ENCODE measurements at places on chromosomes 7 and 10.

DNA sequence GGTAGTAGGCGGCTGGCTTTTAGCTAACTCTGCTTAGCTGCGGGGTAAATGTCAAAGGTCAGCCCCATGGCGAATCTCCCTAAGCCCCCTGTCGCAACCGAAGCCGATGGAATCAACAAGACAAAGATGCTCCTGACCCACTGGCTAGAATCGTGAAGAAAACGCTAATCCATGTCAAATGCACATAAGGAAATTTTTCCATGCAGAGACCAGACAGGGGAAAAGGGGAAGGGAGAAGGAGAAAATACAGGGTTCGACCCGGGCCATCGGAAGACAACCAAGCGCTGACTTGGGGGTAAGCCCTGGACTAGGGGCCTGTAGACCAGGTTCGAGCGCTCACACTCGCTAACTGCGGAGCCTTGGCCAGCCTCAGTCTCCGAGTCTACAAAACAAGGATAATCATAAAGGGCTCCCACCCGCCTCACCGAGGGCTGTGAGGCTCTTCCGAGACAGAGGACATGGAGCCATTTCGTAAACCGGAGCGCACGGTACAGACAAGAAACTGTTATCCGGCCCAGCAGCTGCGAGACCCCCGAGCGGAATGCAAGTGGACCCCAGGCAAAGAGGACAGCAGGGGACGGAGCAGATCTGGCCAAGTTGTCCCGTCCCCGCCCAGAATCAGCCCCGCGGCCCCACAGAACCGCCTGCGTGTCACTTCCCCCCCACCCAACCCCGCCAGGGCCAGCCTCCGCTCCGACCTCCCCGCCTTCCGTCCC is 507 bp downstream of the SAR1A start:
- no peak for DNase-seq

GRCh38 chr10:11643039-11643438 is 31.6 kb upstream of the USP6NL start:
- DNase-seq: no peak

DNA sequence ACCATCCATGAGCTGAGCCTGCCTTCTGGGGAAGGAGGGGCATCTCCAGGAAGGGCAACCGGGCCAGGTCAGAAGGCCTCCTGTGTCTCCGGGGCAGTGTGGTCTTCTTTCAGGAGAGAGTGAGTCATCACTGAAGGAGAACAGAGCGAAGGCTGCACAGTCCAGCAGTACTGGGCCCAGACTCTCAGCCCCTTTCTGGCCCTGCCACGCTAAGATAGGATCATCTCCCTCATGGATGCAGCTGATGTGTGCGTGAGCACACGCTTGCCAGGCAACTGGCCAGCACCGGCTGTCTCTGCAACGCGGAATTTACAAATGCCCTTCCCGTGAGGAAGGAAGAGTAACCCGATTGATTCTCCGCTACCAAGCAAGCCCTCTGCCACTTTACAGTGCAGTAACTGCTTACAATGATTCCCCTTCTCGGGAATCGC is 328.2 kb downstream of the TNS3 start:
- peak; percentile 95 for DNase-seq

DNA sequence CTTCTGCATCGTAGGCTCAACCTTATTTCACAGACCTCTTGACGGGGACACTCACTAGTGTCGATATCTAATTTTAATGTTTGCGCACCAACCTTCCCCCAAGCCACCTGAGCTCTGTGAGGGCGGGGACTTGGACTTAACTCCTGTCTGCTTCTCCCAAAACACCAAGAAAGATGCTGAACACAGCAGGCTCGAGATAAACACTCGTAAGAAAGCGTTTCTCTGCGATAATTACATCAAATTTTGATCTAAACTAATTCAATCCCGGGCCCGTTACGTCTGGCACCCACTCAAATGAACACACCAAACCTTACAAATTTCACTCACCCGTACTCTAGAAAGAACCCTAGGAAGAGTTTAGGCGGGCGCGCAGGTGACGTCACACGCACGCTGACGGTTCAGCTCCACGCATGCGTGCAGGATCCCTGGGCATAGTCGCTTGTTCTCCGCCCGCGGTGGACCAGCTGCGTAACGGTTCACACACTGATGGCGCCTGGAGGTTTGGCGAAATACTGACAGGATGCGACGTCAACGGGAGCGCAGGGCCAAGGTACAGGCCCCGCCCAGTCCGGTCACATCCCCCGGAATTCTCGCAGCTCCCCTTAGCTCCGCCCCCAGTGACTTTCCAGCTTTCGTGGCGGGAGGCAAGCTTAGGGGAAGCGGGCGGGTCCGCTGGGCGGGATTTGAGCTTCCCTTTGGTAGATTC is at the start of gene POT1:
POT1 (minus strand) TSS at position 359 of the 706 bp plus-strand sequence. CDS start 32,652 bp downstream, outside the sequence.
- peak; percentile 99 for DNase-seq

DNA sequence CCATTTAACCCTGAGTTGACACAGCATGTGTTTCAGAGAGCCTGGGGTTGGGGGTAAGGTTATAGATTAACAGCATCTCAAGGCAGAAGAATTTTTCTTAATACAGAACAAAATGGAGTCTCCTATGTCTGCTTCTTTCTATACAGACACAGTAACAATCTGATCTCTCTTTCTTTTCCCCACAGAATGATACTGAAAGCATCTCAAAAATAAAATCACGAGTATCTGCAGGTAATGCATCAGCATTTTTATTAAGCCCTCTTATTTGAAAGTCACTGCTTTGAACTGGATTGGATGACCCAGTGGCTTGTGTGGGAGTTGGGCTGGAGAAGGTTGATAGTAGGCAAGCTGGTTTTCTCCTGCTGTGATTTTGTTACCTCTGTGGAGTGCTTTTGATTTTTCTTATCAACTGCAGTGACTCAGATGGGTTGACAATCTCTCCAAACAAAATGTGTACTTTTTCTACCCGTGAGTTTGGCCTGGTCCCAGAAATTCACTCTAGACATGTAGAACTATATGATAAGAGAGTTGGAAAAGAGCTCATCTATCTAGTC is 253.5 kb upstream of the PRKCQ start:
- DNase-seq: no peak

GRCh38 chr10:43628956-43629355 is 19.7 kb downstream of the ZNF32 start:
- no peak for DNase-seq

DNA sequence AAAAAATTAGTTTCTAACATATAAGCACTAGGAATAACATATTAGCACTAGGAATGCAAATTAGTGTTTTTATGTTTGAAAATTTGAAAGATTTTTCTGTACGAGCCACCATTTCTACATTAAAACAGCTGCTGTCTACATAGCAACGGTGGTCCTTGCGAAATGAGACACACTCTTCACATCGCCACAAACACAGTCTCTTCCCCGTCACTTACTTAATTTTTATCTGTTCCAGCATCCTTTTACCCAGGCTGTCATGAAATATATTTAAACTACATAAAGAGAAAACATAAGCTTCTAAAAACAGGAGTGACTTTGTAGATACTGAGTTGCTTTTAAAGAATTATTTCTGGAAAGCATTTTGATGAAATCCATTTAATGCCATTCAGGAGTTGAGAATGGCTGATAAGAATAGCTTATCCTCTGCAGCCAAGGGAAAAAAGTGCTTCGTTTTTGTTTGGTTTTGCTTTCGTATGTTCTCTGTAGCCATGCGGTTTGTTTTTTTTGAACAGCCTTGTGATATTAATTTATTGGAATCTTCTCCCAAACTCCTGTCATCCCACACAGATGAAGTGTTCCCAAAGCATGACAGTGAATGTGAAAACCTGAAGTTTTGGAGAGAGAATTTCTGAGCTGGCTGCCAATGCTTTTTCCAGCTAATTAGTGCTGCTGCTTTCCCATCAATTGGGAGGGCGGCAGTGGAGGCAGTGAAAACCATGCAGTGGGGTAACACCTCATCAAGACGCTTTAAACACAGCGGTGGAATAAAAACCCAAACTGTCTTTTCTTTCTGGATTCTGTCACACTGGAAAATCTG is 603.7 kb upstream of the ADARB2 start:
- no peak for DNase-seq

- no peak for DNase-seq
Measured at GRCh38 chr10:86049442-86049841, 317.2 kb downstream of the GRID1 start.

- DNase-seq: no peak
Measured at GRCh38 chr10:12709521-12709963, 292.0 kb downstream of the CCDC3 start.

DNA sequence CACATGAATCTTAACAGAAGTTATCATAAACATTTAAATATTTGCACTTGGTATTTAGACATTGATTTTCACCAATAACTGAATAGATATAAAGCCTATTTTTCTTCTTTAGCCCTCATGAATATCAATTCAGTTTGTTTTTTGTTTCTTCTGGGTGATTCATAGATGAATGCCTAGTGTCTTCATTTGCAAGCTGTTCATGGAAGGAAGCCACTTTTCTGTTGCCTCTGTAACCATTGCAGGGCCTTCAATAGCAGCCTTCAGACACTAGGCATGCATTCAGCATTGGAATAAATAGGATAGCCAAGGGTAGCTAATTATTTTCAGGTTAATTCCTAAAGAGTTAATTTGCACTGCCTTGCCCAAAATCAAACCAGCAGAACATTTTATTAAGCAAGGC is 375.3 kb downstream of the DPP6 start:
- DNase-seq: no peak

DNA sequence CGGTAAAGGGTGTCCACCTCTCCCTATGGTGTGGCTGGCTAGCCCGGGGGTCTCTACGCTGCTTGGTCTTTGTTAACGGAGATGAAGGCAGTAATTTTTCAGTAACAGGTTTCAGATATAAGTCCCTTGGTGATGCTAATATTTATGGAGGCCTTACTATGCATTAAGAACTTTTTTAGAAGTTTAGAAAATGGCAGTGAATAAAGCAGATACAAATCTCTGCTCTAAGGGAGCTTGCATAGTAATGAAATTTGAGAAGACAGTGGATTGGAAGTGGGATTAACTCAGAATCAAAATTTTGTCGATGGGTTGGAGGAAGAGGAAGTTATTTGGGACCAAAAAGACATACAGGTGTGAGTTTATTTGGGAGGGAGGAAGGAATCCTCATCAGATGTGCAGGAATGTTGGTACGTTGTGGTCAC is 445 bp downstream of the SSBP1 start:
- DNase-seq: no peak

GRCh38 chr7:8190119-8190895 is 71.7 kb downstream of the ICA1 start:
- DNase-seq: peak; percentile 49

GRCh38 chr7:82740246-82740848 is 296.8 kb upstream of the CACNA2D1 start:
- DNase-seq: peak; percentile 30
